SK-N-SH treated with all-trans-retinoic acid at 6 μM for 48 hours (cell line): ENCODE measurements at places on chromosomes 7 and 10.

GRCh38 chr7:47188653-47189315 lies 393.1 kb downstream of the TNS3 start:
- no peak for ATAC-seq

DNA sequence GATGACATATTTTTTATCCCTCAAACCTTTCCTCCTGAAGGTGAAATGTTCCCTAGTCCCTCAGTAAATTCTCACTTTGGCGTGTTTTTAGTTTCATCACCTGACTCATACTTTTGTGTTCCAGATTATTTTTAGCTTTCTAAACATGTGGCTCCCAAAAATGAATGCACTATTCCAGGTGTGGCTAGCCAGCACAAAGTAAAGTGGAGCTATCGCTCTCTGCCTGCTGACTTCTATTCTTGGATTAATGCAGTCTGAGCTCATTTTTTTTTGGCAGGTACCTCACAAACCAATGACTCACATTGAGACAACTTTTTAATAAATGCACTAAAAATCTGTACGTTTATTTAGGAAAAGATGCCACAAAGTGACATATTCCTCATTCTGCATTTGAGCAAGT lies 58.8 kb upstream of the LANCL2 start:
- no peak for ATAC-seq

- no peak for ATAC-seq
Measured at GRCh38 chr7:44097064-44097932, 6.8 kb upstream of the AEBP1 start.

GRCh38 chr7:93719546-93719945 lies 145.0 kb upstream of the CALCR start:
- ATAC-seq = no peak

DNA sequence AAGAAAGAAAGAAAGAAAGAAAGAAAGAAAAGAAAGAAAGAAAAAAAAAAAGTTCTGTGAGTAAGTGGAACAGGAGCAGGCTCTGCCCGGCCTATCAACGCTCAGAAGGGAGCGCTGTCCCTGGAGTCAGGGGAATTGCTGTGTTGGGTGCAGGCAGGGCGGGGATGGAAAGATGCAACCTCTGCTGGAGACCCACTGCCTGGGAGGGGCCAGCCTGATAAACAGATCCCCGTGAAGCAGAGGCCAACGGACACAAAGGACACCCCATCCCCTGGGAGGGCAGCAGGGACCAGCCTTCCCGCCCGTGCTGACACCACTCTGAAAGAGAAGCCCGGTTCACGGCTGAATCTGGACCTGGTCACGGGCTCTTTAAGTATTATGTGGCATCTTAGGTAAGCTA lies 54.5 kb downstream of the TCERG1L start:
- no peak for ATAC-seq

DNA sequence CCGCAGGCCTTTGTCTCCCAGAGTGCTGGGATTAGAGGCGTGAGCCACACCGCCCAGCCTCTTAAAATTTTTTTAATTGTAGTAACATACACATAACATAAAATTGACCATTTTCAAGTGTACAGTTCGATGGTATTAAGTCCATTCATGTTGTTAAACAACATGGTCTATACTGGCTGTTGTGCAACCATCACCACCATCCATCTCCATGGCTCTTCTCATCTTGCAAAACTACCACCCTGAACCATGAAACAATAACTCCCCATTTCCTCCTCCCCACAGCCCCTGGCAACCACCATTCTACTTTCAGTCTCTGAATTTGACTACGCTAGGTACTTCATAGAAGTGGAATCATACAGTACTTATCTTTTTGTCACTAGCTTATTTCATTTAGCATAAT lies 7.9 kb upstream of the ZFYVE27 start:
- no peak for ATAC-seq

DNA sequence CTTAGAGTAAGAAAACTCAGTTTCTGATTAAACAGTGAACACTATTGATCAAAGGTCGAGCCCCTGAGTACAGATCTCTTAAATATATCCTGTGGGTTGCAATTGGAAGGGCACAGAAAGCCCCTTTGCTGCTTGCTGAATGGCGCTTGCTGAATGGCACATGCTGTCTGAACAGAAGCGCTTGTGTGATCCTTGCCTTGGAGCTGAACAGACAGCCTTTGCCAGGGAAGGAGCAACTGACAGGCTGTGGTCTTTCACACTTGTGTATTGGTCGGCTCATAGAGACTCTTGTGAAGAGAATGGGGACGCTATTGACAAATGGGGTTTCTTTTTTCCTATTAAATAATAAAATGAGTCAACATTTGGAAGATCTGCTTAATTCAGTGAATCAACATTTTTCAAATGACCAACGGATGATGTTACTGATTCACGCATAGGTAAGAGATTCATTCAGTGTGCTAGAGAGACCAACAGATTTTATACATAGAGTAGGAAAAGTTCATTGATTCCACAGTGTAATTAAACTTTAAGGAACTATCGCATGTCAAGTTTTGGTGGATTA lies 99.4 kb upstream of the TNS3 start:
- ATAC-seq = no peak; the same call in 2 of the 3 replicates

DNA sequence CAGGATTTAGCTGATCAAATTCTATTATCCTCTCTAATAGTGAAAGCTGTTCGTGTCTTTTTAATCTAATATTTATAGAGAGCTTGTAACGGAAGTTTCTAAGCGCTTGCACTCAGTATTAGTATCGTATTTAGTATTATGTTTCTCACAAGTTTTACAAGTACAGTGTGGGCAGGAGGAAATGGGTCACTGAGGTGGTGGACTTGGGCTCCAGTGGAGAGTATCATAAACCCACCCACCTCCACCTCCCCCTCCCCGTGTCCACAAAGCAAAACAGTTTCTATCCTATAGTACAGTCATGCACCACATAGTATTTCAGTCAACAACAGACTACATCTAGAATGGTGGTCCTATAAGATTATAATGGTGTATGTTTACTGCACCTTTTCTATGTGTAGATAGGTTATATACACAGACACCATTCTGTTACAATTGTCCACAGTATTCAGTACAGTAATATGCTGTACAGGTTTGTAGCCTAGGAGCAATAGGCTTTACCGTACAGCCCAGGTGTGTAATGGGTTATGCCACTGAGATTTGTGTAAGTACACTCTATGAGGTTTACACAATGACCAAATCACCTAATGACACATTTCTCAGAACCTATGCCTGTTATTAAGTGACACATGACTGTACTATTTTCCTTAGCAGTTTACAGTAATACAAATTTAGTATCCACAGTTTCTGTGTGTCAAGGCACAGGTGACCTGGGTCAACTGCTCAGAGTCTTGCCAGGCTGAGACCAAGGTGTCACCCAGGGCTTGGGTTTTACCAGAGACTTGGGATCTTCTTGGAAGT lies 1021.3 kb upstream of the C7orf33 start:
- no peak for ATAC-seq

GRCh38 chr10:61751599-61751998 lies 88.9 kb downstream of the CABCOCO1 start:
- peak; percentile 14; the same call in 1 of the 3 replicates for ATAC-seq

GRCh38 chr10:44402465-44403195 lies 17.7 kb upstream of the CXCL12 start:
- ATAC-seq = no peak

DNA sequence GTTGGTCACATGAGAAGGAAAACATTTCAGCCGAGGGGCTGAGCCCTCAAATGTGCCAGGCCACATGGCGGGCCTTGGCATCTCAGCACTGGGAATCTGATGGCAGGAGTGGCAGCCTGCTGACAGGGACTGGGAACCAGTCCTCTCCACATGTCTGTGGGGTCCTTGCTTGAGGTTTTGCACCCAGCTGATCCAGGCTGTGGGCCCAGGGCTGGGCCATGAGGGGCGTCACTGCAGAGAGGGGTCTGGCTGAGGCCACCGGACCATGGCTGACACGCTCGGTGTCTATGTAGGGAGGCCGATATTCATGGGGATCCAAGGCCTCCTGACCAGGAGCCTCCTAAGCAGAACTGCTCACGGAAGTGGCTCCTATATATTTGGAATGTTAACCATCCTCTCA lies 31.0 kb upstream of the PWWP2B start:
- no peak for ATAC-seq

DNA sequence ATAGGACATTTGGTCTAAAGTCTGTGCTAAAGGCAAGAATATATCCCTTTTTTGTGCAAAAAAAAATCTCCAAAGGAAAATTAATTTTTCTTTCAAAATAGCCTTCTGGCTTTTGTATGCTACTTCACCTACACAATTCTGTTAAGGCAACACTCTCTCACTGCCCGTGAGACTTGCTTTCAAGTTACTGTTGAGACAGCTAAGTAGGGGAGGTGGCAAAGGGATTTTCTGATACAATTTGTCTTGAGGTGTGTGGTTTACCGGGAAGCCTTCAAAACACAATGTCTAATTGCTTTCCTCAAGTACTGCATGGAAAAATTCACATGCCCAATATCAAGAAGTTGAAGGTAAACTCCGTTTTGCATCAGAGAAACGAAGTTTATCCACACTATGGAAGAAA lies 50.8 kb upstream of the RSU1 start:
- peak; percentile 48 for ATAC-seq

GRCh38 chr10:91117505-91117904 lies 103.0 kb upstream of the PCGF5 start:
- ATAC-seq = no peak

DNA sequence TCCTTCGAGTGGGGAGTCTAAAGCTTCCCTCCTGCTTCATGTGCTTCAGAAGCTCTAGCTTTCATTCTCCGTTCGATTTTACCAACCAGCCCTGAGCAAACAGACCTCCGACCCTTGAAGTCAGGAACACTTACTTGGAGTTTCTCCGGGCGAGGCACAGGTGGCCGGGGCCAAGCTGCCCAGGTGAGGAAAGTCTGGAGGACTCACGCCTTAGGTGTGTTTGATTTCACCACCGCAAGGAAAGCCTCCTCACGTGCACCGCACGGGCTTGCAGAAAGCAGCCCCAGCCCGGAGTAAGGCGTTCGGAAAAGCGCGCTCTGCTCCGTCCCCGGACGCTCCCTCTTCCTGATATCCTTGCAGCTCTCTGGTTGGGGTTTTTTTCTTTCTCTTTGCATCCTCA lies 30.1 kb upstream of the CNPY1 start:
- ATAC-seq = no peak

DNA sequence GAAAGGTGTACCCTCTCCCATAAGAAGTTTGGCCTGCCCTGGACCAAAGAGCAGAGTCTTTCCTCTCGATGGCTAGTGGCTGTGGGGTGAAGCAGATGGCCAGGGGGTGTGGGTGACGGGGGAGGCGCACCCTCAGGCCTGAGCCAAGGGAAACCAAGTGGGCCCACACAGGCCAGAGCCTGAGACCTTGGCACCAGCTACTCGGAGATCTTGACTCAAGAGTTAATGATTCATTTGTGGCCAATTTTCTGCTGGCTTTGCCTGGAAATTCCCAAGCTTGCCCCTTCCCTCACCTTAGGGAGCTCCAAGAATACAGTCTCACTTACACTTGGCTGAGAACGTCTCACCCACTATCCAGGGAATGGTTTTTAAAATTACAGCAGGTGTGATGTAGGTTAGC lies 42.7 kb downstream of the ZMIZ1 start:
- ATAC-seq = no peak

DNA sequence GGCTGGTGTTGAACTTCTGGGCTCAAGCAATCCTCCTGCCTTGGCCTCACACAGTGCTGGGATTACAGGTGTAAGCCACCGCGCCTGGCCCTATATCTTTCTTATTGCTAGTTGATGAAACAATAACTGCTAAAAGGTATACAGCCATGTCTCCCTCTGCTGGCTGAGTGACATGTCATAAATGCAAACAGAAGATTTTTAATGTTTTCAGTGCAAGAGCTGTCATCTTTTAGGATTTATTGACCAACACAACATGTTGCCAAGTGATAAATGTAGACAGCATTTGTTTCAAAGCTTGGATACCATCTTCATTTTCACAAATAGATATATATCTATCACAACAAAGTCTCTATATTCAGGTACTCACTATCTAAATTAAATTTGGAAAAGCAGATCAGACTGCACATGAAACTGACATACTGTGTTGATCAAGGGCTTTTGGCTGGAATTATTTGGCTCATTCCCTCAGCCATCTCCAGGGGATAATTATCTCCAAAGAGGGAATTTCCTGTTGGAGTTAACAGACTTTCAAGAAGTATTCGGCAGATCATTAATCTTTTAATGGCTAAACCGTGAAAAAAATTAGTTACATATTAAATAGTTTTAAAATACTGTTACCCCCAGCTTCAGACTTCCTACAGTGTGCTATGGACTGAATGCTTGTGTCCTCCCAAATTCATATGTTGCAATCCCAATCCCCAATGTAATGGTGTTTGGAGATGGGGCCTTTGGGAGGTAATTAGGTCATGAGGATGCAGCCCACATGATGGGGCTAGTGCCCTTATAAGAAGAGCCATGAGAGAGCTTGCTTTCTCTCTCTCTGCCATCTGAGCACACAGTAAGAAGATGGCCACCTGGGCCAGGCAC lies 41.3 kb upstream of the SRPK2 start:
- ATAC-seq = peak; percentile 92

DNA sequence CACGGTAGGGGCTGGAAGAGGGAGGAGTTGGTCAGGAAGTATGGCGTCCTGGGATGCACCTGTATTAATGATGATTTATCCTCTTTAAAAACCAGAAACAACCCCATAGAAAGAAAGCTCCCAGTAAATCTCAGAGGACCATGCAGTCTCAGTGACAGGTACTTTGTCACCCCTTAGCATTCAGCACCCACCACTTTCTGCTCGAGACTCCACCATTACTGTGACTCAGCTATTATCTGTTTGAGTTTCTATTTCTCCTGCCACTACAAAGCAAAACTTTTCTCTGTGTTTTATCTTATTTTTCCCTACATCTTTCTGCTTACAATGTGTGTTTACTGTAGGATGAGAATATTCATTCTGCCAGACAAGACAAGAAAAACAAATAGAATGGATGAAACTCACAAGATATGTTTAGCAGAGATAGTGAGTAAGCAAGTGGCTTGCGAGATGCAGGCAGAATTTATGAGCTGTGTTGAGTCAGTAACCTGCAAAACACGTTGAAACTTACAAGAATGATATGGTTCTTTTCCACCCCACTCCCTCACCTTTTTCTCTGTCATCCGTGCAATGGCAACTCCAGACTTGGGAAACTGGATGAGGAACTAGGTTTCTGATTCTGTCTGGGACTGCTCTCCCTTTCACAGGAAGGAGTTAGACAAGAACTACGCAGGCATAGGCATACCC lies 127.1 kb downstream of the AOAH start:
- ATAC-seq = no peak

GRCh38 chr10:129531195-129531968 lies 64.3 kb downstream of the MGMT start:
- peak; percentile 89 for ATAC-seq

DNA sequence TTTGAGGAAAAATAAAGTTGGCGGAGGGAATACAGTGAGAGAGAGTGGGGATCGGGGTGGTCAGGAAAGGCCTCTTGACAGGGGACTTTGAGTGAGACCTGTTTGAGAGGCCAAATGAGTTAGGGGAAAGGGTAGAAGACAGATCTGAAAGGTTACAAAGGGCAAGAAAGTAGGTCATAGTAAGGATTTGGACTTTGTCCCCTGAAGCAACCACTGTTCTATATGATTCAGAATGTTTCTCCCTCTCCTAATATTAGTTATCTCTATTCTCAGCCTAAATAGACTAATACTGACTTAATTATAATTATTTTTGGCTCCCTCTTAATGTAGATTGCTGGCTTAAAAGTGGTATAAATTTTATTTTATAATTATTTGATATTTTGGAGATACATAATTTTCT lies 88.0 kb downstream of the CTNNA3 start:
- ATAC-seq = no peak

- ATAC-seq = no peak
Measured at GRCh38 chr7:128139406-128139805, 101.7 kb upstream of the LEP start.
